ENCODE measurements at places on chromosomes 16 and 17.
A peak's percentile ranks its signal among the peaks of the same experiment; 100 is the strongest.

DNA sequence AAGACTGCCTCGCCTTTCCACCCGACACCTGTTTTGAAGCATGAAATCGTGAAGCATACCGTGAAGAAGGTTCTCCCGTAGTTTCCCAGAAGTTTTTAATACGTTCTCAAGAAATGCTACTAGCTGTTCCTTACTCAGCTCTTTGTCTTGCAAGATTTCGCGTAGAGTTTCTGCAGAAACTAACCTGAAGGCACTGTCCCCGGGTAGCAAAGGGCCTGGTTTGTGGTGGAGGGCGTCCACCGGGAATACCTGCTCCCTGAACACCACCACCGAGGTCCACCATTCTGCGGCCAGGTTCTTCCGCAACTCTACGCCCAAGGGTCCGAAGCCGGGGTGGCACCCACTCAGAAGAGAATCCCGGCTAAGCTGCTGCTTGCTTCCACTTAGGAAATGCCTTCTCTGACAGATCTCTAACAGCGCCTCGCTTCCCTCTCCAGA, 487 bp downstream of the POLG2 start:
- DNase-seq, result no peak

GRCh38 chr17:45703348-45703747, 80.8 kb upstream of the CRHR1 start:
- no peak for DNase-seq

- no peak for DNase-seq
Measured at GRCh38 chr17:50952889-50953288, 86.7 kb upstream of the TOB1 start.

- DNase-seq, result no peak
Measured at GRCh38 chr17:64051153-64051552, 30.7 kb upstream of the ICAM2 start.

- DNase-seq, result no peak
Measured at GRCh38 chr17:73710095-73710592, 65.9 kb upstream of the SDK2 start.

- no peak for DNase-seq
Measured at GRCh38 chr17:50758989-50759544, 8.3 kb downstream of the ANKRD40CL start.

GRCh38 chr16:57791195-57791892, 10.9 kb downstream of the KIFC3 start:
- DNase-seq, result no peak

DNA sequence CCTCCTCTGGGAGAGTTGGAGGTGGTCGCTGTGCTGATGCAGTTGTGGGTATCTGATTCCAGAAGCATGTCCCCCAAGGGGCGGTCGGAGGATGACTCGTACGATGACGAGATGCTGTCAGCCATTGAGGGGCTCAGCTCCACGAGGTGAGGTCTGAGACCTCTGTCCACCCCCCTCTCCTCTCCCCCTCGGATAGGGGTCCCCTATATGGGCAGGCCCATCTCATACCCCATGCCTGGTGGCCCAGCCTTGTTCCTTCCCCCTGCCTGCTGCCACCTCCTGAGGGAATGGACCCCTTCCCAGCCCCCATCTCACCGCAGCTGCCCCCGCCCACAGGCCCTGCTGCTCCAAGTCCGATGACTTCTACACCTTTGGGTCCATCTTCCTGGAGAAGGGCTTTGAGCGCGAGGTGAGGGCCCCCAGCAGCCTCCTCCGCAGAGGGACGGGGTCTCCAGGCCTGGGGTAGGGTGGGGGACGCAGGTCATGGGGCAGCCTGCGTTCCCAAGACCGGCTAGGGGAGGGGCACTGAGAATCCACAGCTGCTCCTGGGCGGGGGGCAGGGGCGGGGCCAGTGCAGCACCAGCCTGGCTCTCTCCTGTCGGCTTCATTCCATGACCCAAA, 39.2 kb downstream of the ADCY7 start:
- DNase-seq, result no peak

GRCh38 chr16:57262841-57263540, 17.9 kb downstream of the ARL2BP start:
- DNase-seq, result no peak

DNA sequence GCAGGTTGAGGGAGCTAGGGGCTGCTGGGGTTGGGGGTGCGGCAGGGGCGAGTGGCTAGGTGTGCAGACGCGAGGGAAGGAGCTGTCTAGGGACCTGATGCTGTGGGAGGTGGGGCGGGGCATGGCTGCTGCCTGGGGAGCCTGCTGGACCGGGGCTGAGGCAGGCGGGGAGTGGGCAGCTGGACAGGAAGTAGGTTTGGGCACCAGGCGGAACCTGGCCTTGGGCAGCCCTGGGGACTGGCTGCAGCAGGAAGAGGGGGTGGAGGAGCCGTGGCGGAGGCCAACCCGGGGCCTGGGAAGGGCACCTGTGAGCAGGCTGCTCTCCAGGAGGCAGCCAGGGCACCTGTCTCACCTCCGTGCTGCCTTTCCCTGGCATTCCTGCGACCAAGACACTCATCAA, 5.9 kb upstream of the DNASE1L2 start:
- DNase-seq, result no peak

DNA sequence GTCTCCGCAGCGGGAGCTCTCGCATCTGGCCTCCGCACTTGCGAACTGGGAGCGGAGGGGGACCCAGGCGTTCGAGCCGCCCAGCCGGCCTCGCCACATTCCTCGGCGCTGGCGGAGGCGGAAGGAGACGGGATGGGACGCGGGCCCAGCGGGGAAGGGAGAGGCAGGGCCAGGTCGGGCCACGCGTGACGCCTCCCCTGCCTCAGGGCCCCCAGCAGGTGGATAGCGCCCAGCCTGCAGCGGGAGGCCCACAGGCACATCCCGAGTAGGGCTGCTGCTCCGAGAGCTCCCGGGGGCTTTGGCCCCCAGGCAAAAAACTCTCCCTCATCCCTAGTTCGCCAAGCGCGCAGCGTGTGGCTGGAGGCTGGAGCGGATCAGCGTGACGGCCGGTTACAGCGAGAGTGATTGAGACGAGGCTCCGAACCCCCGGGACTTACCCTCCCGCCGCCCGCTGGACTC, 800 bp downstream of the PLEKHH3 start:
- DNase-seq, result no peak

DNA sequence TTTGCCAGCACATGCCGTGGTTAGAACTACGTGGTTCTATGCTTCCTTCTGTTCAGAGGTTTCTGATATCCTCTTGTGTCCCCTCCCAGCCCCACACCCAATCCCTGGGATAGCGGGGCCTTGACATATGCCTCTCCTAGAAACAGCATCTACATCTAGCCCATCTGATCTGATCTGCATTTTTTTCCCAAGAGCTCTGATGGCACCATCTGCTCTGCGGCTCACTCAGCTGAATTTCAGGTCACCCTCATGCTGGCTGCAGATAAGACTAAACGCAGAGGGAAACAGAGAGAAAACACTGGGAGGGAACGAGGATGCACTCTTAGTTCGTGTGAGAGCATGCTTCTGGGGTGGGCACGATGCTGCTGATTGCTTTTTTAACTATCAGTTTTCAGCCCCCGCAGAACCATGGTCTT, 10.7 kb downstream of the WIPI1 start:
- no peak for DNase-seq

DNA sequence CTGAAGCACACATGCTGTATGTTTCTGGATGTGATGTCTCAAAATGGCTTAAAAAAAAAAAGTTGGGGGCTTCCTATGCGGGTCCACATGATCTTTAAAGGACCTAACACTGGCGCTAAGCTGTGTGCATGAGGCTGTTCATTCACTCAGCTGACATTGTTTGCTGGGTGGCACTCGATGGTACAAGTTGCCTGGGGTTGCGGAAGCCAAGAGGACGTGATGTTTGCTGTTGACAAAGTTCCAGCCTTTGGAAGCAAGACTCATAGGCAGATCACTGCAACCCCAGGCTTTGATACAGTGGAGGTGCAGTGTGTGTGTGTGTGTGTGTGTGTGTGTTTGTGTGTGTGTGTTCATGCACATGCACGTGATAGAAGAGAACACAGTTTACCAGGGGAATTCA, 29.5 kb upstream of the DNAI2 start:
- DNase-seq, result no peak

GRCh38 chr17:50538549-50539410, 6.2 kb downstream of the EPN3 start:
- no peak for DNase-seq

- no peak for DNase-seq
Measured at GRCh38 chr16:31083981-31084380, 4.8 kb downstream of the PRSS53 start.

DNA sequence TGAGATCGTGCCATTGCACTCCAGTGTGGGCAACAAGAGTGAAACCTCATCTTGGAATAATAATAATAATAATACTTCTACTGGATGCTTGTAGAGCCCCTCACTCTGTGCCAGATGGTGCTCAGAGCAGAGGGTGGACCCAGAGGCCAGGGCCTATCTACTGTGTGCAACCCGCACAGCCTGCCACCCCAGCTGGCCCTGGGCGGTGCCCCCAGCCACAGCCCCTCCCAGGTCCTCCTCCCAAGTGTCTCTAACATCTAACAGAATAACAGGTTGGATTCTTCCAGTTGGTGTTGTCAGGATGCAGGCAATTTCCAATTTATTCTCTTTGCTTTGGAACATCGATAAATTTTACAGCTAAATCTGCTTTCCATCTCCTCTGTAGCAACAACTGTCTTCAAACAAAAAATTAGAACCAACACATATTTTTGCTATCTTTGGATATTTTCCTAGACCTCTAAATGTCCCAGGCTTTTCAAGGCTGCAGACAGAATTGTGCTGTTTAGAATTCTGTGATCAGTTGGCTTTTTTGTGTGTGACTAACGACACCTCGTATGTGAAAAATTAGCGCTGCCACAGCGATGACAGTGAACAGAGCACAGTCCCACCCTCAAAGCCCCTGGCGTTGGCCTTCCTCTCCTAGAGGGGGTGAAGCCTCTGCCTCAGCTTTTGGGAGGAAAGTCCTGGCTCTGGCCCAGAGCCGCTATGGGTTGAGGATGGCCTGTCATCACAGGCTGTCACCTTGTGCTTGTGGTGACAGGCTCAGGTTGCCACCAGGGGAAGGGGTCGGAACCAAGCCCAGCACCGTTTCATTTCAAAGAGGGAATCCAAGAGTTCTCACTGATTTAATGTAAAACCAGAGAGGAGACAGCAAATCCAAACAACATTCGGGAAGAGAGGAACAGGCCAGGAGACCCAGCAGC, 7.6 kb upstream of the EVPL start:
- DNase-seq, result no peak

DNA sequence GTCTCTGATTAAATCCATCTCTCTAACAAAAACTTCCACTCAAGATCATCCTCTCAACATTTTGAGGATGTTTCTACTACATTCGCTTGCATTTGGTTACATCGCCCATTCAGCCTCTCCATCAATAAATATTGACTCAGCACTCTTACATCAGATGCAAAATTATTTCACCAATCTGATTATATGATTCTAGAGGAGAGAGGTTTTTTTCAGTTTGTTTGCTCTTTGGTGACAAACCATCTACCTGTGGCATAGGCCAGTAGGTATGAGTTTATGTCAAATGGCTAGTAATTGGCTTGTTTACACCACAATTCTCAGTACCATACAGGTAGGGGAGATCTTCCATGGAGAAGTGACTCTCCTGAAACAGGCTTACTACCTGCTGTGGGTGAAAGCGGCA, 52.3 kb downstream of the TOX3 start:
- DNase-seq, result no peak

- peak; percentile 57 for DNase-seq
Measured at GRCh38 chr16:88784074-88784855, 755 bp downstream of the PIEZO1 start.

DNA sequence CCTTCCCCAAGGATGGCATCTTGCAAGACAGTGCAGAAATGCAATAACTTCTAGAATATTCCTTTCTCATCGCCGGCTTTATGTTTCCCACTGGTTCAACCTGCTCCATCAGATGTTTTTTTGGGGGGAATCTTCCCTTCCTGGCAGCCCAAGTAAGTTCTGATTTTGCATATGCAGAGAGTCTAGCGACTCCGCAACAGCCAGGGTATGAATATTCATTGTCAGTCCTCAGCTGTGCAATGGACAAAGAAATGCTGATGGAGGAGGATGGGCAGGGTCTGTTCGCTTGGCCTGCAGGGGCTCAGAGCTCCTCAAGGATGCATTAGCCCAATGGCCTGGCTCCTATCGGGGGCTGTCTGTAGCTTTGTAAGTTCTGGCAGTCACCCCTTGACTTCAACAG, 358.8 kb upstream of the CCL2 start:
- DNase-seq, result no peak

DNA sequence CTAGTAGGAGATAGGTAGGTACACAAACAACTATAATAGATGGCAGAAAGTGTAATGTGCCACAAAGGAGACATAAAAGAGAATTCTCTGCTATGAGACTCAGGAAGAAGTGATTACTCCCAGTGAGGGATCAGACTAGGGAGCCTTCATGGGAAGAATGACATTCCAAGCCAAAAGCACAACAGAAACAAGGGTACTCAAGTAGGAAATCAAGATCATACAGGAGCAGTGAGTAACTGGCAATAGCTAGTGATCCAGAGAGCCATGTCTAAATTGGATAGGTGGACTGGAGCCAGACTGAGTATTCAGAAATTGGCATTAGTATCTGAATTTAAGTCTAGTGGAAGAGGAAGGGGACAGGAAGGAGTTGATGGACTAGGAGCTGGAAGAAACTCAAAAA, 10.7 kb downstream of the RFFL start:
- no peak for DNase-seq

- no peak for DNase-seq
Measured at GRCh38 chr17:63702721-63703015, 2.7 kb upstream of the LIMD2 start.

DNA sequence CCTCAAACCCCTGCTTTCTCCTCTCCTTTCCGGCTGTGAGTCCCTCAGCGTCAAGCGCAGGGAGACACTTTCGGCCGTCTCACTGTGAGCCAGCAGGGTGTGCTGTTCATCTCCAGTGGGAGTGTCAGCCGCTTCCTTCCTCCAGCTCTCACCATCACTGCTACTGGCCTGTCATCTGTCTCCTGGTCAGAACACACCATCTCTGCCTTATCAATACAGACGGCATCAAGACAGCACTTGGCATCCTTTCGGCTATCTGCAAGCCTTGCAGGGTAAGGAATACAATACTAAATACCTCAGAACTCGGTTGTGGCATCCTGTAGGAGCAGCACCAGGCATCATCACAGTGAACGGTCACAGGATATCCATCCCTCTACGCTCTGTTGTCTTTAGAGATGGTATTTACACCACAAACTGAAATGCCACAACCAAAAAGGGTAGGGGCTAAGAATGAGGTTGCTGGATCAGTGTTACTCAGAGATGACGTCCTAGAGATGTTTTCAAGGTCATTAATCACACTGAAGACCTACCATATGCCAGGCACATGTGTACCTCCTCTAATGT, 20.7 kb upstream of the CMTM4 start:
- DNase-seq, result no peak

DNA sequence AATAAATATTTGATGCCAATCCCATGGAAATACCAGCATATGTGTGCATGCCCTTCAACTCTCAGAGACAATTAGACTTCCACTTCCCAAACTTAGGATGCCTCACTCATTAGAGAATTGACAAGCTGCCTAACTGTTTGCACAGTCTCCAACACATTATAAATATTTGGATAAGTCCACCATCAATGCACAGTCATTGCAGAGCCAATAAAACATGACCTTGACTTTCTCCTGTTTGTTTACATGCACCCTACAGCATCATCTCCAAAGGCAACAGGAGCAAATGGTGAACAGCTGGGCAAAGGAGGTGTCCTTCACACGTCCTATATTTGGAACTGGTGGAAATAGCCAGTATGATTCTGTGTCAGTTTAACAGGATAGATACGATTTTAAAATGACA, 804.4 kb upstream of the RBFOX1 start:
- DNase-seq, result no peak
